ENCODE measurements at places on chromosomes 11 and 22. TPM values are rescaled to one million over a fixed set of nuclear protein-coding genes. Genes with fewer than 3 reads are reported as not detected.

DNA sequence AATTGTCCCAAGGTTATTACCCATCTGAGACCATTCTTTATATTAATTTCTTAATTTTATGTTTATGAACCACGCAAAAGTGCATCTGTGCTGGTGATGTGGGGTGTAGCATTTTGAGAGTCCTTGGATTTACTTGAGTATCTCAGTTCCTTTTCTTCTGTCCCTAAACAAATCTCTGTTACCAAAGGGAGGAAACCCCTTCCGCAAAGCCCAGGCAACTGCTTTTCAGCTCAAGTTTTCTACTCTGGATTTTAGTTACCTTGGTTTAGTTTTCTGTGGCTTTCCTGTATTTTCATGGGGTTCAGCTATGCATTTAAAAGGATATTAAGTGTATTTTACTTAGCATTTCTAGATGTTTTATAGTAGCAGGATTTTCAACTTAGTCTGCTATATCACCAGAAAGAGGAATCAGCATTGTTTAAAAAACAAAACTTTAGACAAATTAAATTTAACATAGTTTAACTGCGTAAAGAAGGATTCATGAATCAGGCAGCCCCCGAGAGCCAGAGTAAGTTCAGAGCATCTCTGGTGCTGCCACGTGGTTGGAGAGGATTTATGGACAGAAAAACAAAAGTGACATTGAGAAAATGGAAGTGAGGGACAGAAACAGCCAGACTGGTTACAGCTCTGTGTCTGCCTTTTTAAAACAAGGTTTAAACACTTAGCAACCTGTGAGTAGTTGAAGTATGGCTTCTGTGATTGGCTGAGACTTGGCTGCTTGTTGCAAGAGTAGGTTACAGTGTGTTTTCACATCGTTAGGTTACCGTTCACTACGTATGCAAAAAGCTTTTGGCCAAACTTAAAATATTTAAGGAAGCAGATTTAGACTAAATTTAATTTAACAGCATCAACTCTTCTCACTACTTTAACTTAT lies 9.6 kb downstream of the ADM start:
- no peak for DNase-seq

DNA sequence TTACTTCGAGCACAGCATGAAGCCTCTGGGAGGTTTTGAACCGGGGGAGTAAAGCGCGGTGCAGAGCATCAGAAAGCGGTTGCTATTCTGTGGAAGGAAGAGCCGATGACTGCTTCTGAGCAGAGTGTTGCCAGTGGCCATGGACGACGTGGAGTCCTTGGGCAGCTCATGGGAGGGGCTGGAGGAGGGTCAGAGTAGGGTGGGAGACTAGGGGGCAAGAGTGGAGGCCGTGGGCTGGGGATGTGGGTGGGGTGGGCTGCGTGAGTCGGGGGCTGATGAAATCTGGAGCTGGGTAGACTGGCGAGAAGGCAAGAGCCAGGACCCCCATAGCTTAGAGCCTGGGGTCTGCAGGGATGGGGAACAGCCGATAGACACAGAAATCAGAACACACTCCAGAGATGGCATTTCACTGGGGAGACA lies 40.2 kb downstream of the TBC1D22A start:
- DNase-seq, result no peak

The OR2D2 gene
- not detected for total RNA-seq

The OR52H1 gene
- total RNA-seq, result not detected

- no peak for DNase-seq
Observed at GRCh38 chr11:44944181-44944852, 6.4 kb downstream of the TP53I11 start.

- no peak for DNase-seq
Observed at GRCh38 chr22:28008649-28009048, 89.6 kb upstream of the PITPNB start.

DNA sequence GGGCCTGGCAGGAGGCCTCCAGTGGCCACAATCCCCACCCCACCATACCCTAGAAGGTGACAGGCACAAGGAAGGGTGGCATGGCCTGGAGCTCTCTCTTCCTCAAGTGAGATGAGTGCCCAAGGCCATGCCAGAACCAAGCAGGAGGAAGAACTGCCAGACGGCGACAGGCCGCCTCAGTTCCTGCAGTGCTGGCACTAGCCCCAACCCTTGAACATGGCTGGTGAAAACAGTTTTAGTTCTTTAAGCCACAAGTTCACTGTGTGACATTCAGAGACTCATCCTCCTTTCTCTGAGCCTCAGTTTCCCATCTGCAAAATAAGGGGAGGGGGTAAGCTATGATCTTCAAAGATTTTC lies 9.8 kb downstream of the CHRDL2 start:
- DNase-seq, result no peak

The EED gene
- 14.8 TPM for total RNA-seq

The LMO2 gene
- total RNA-seq, result 15.4 TPM

DNA sequence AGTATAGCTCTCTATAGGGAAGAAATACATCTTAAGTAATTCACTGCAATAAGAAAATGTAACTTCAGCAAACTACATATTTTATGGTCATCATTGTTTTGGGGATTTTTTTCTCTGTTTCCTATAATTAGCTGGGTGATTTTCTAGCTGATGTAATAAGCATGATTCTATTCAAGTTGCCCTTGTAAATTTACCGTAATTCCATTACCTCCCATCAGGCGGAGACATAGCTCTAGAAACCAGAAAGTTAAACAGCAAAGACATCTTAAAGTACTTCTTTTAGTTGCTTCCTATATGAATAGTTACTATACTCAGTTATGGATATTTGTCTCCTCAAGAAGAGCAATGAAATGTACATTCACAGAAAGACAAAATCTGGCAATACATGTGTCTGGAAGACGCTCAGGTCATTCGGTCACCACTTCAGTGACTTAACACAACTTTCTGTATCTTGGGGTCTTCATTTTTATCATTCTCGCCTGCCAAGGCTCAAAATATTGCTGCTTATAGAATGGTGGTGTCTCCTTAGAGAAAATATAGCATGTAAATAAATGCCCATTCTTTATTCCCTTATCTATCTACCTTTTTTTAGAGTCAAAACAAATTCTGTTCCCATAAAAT lies 239.9 kb upstream of the ZC3H12C start:
- no peak for DNase-seq

DNA sequence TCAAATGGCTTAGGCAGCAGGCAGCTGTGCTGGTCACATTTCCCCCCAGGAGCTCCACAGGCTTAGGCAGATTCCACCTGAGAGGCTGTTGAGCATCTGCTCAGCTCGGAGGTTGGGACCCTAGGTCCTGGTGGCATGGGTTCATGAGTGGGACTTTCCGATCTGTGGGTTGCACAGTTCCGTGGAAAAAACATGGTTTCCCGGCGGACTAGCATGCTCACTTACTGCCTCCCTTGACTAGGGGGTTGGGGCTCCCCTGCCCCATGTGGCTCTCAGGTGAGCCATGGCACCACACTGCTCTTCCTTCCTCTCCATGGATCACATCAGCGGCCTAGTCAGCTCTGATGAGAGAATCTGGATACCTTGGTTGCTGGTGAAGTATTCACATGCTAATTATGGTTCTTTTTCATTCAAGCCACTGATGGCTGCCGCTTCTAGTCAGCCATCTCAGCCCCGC lies 685.1 kb downstream of the METTL15 start:
- DNase-seq, result no peak
